ENCODE measurements at places on chromosomes 5 and 9. TPM values are rescaled to one million over a fixed set of nuclear protein-coding genes. Genes with fewer than 3 reads are reported as not detected.

Gene IL3
- total RNA-seq: not detected

Gene NDOR1
- 2.2 TPM for total RNA-seq

Gene WNT8A
- not detected for total RNA-seq

Gene BTNL9
- total RNA-seq: not detected

Gene RNF14
- 54.2 TPM for total RNA-seq

Gene PCDHGA5
- total RNA-seq: 1.6 TPM
